HEK293T (cell line): ENCODE measurements at places on chromosomes 2 and 18.

GRCh38 chr2:105732955-105733607 is 11.6 kb upstream of the NCK2 start:
- DNase-seq, result no peak

- no peak for DNase-seq
These were observed 135.1 kb upstream of the GPC1 start for GRCh38 chr2:240300261-240300821.

- DNase-seq, result no peak
These were observed 220.1 kb upstream of the TMEFF2 start for GRCh38 chr2:192414794-192415193.

DNA sequence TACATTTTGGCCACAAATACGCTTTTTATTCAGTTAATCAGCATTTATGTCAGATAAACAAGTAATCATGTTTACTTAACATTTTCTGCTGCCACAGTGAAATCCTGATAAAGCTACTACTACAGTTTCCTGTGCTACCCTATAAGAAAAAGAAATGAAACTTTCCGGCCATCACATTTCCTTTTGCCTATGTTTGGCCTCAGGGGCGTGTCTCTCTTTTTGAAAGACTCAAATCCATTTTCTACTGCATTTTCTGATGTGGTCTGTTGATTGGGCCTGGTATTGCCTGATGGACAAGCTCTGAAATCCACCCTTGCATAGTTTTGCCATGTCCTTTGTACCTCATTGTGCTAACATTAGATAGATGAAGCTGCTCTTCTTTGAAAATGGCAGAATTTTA is 152.6 kb downstream of the AGPS start:
- no peak for DNase-seq

GRCh38 chr2:138275292-138275690 is 226.3 kb upstream of the SPOPL start:
- no peak for DNase-seq

DNA sequence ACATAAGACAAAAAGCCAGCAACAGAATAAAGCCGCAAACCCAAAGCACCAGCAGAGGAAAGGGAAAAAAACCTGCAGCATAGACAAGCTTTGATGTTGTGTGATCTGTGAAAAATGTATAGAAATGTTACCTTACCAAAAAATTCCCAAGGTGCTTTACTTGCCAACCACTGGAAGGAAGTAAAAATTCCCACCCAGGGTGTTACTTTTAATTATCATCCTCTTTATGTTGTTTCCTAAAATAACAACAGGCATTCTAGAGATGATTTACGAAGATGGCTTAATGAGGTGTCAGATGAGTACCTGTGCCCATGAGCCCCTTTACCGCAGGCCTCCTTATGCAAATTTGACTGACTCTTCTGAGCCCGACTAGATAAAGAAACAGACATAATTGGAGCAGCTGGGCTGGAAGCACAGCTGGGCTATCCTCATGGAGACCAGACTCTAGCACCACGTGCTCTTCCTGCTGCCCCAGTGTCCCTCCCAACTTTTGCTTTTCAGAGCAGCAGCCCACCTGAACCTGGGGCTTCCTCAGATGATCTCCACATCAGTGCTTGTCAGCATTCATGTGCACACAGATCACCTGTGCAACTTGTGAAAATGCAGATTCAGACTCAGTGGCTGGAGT is 41.5 kb downstream of the SRSF7 start:
- DNase-seq, result no peak

- DNase-seq, result peak; percentile 73
These were observed at the start of gene MGAT4A for GRCh38 chr2:98731041-98731893. Gene MGAT4A, minus strand, starts transcription at chr2:98731132. Its CDS starts 4,800 bp downstream, at chr2:98726332.

- no peak for DNase-seq
These were observed 158.0 kb upstream of the ALKAL2 start for GRCh38 chr2:445896-446295.

DNA sequence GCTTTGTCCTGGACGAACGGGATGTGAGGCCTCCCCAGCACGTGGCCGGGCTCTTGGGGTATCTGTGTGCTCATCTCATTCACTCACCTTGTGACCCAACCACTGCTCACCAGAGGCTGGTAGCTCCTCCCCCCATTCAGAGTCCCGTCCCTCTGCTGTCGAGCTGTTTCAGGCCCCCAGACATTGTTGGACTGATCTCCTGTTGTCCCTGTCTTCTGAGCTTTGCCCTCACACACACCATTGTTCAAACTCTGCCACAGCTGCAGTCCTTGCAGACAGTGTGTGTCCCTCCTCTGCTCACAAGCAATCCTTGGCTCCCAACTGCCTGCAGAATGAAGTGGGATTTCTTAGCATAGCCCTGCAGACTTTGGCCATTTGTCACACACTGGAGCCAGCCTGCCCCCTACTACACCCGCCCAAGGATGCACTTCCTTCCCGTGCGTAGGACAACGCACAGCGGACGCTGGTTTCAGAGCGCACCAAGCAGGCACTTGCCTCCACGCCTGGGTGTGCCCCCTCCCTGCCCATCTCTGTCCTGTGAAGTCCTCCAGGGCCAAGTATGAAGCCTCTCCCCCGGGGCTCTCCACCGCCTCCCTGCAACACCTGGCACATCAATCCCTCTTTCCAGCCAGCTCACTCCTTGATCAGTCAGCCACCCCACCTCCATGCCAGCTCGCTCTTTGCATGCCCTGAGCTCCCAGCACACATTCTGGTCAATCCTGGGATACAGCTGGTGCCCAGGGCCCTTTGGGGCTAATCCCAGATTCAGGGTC is 16.5 kb upstream of the PRLH start:
- no peak for DNase-seq

DNA sequence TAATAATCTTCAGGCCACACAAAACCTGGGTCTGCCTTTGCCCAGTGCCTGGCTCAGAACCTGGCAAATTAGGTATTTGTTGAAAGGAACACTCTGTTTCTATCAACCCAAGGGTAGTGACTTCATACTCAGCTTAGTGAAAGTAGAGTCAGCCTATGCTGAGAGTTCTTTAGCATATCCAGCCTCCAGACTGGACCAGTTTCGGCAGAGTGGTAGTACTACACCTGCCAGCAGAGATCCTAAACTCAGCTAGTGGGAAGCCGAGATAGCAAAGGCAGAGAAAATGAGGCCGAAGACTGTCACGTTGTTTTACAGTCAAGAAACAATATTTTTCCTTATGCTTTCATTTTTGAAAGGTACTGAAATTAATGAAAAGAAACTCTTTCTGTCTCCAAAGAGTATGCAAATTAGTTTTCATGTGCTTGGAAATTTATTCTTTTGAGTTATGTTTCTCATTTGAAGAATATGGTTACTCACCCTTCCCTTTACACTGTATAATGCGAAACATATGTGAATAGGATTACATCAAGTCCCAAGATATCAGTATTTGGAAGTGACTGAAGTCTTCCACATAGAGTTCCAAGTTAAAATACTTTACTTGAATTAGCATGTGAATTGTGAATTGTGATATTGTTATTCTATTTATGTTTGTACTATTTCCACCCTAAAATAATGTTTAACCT is 52.2 kb upstream of the UGP2 start:
- DNase-seq, result no peak

DNA sequence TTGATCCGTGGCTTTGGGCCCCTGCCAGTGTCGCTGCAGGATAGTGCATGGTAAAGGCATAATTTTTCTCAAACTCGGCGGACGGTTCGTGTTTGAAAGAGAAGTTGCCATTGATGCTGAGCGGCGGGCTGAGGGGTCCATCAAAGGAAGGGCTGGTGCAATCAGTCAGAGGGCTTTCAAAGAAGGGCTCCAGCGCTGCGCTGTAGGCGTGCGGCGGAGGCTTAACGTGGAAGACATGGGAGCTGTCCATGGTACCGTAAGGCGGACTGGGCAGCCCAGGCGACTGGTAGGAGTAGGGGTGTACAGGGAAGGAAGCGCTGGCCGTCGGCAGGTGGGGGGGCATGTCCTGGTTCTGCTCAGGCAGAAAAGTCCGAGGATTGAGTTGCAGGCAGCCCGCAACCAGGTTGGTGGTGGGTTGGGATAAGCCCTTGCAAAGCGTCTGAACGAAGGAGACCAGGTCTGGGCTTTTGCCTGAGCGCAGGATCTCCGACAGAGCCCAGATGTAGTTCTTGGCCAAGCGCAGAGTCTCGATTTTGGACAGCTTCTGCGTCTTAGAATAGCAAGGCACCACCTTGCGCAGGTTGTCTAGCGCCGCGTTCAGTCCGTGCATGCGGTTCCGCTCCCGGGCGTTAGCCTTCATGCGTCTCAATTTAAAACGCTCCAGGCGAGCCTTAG is 2.3 kb downstream of the NEUROD1 start:
- DNase-seq, result peak; percentile 42

GRCh38 chr2:10365412-10365811 is 62.7 kb downstream of the HPCAL1 start:
- DNase-seq, result no peak

DNA sequence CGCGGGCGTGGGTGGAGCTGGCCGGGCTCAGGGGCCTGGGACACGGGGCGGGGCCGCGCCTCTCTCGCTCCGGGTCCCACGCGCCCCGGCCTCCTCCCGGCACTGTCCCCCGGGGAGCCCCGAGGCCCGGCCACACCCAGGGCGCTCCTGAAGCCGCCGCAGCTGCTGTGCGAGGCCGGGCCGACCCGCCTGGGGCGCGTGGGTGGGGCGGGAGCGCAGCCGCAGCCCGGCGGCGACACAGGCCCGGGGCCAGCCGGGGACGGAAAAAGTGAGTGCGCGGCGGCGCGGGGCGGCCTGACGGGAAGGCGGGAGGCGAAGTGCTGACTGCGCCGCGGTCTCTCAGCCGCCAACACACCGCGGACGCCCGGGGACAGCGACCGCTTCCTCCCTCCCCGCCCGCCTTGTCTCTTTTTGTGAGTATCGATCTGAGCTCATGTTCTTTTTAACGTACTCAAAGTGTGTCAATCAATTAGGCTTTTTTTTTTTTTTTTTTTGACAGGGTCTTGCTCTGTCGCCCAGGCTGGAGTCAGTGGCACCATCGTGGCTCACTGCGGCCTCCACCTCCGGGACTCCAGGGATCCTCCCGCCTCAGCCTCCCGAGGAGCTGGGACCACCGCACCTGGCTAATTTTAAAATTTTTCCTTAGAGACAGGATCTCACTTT is 14.5 kb downstream of the PDCD1 start:
- peak; percentile 77 for DNase-seq

GRCh38 chr18:48815581-48816324 is 135.0 kb downstream of the SMAD7 start:
- DNase-seq, result no peak

- no peak for DNase-seq
These were observed 119.9 kb downstream of the OSR1 start for GRCh38 chr2:19238440-19239060.

DNA sequence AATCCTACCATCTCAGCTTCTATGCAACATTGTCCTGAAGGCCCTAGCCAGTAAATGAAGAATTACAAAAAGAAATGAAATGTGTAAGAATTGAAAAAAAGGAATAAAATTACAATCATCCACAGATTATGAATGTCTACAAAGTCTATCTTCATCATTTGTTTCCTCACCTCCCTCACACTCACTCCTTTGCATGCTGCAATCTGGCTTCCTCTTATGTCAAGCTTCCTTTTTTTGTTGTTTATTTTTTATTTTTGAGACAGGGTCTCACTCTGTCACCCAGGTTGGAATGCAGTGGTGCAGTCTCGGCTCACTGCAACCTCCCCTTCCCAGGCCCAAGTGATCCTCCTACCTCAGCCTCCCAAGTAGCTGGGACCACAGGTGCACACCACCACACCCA is 129.0 kb downstream of the CABYR start:
- DNase-seq, result no peak

GRCh38 chr2:64348386-64349130 is 105.4 kb upstream of the LGALSL start:
- no peak for DNase-seq

DNA sequence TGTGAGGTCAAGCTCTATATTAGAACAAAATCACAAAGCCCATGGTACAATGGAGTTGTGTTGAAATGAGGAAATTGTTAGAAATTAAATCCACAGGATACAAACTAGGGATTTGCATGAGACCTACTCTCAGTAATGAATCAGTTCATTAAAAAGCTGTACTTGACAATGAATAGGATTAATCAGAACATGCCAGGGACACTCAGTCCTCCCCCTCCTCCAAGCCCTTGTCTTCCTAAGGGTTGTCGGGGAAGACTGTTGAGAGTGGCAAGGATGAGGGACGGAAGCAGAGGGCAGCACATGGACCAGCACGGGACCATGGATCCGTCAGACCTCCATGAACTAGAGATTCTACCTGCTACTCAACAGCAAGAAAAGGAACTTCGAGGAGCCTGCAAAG is 39.8 kb downstream of the SPRED2 start:
- no peak for DNase-seq

DNA sequence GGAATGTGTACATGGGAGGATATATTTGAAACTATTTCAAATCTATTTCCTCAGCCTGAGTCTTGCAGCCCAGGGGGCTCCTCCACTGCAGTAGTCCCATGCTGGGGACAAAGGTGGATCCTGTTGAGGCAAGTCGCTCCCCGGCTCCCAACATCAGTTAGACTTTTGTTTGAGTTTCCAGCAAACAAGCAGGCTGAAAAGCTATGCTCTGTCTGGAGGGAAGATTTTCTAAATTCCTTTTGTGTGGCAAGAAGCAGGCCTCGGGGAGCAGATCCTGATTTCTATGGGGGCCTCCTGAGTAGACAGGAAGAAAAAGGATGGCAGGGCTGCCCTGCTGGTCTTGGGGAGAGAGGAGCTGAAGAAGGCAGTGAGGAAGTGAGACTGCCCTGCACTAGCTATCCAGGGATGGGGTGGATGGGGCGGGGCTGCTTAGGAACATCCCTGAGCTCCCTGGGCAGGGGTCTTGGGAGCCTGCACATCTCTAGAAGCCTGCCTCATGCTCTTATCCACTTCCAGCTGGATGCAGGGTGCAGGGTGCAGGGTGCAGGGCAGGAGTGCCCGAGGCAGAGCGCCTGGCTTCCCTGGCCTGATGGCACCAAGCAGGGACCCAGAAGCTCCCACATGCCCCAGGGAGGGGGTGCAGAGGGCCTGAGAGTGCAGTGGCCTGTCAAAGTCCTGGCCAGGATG is 6.0 kb upstream of the CIB4 start:
- DNase-seq, result no peak

DNA sequence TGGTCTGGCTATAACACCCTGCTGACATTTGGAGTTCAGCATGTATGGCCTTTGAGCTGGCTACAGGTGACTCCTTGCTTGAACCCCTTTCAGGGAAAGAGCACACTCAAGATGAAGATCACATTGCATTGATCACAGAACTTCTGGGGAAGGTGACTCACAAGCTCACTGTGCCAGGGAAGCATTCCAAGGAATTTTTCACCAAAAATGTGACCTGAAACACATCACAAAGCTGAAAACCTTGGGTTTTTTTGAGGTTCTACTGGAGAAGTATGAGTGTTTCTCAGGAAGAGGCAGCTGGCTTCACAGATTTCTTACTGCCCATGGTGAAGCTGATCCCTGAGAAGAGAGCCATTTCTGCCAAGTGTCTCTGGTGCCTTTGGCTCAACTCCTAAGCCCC is 879.0 kb downstream of the CBLN2 start:
- no peak for DNase-seq

GRCh38 chr2:238784671-238785527 is 63.0 kb upstream of the TWIST2 start:
- peak; percentile 68 for DNase-seq

GRCh38 chr2:29052807-29053206 is 21.5 kb downstream of the PCARE start:
- no peak for DNase-seq
